Activated CD4-positive, alpha-beta T cell treated with anti-CD3 and anti-CD28 coated beads, Interleukin-2, amount 50 U/mL, for 4 hours (primary cell): ENCODE measurements at places on chromosomes 3 and 15.

GRCh38 chr15:42011074-42011473, 9.8 kb downstream of the PLA2G4E start:
- DNase-seq: no peak

GRCh38 chr3:179670311-179670710, 17.5 kb downstream of the USP13 start:
- no peak for DNase-seq

DNA sequence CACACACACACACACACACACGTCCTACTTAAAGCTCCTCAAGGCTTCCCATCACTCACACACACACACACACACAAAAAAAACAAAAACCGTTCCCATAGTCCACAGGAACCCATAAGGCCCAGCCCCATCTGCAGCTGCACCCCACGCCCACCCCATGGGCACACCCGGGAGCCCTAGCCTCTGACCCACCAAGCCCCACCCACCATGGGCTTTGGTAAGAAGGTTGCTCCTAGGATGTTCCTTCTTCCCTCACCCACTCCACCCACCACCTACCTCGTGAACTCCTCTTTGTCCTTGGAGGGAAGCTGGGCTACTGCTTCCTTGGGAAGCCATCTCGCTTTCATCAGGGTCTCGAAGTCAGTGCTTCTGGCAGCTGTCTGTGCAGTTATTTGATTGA, 115.1 kb downstream of the TPRA1 start:
- no peak for DNase-seq

GRCh38 chr15:33168444-33168843, 26.1 kb downstream of the FMN1 start:
- DNase-seq: no peak

DNA sequence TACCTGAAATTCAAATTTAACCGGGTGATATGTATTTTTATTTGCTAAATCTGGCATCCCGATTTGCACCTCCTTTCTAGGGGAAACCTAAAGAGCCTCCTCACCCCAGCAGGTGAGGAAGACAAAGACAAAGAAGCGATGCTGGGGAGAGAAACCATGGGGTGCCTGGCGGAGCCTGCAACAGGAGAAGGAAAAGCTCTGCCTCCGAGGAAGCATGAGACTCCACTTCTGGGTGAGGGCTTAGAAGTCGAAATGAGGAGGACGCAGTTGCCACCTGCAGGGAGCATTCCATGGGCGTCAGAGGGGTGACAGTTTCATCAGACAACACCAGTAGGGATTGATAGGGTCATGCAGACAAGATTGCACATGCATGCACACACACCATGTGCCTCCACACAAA, 30.5 kb upstream of the LYZL4 start:
- no peak for DNase-seq

GRCh38 chr15:55587321-55588069, 650 bp downstream of the PYGO1 start:
- peak; percentile 1 for DNase-seq

GRCh38 chr3:129132097-129132866, 10.7 kb upstream of the RAB43 start:
- DNase-seq: no peak

DNA sequence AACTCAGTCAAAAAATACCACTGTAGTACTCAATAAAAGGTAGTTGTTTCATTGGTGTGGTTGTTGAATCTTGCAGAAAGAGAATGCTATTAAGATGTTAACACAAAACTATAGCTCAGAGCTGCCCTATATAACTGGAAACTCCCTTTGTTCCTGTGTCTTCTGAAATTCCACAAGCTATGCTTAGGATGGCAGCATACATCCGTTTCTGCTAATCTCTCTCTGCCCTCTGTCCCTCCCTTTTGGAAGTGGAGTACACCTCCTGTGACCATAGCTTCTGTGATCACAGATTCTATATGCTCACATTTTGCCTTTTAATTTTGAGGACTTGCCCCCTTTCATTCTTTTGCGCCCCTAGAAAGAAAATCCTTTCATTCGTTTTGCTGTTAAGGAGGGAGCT, 33.7 kb downstream of the ARPP21 start:
- no peak for DNase-seq

DNA sequence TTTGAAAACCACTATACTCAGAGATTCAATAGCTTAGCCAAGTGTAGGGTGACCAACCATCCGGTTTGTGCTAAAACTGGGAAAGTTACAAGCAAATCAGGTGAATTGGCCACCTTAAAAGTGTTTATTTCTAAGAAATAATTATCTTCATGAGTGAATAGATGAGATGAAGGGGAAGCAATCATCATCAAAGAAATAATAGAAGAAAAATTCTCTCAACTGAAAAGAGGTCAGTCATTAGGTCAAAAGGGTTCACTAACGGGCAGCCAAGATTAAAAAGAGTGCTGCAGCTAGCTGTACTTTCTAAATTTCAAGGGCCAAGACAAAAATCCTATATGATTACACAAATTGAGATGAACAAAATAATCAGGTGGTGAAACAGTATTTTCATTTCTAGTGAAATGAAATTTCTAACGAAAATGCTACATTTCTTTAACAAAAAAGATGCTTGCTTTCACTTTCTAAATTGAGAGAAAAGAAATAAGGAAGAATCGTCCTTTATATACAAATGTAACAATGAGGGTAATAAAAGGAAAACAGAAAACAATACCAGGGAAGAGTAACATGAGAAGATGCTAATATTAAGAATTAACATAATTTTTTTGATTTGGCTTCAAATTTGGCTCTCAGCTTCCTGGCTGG, 34.7 kb upstream of the TSC22D2 start:
- no peak for DNase-seq

DNA sequence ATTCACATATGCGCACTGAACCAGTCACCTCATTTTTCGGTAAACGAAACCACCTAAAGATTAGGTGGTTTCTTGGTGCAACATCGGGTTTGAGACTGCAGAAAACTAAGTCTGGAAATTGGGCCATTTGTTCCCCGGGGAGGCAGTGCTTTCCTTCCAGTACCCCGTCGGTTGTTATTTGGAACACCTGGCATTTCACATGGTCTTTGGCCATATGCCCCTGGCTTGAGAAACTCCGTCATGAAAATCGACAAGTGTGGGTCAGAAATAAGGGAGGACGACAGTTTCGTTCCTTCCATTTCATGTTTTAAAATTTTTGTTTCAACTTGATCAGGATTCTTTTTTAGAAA, 544 bp upstream of the GATM start:
- DNase-seq: no peak
